ENCODE measurements at places on chromosomes 13 and 19. TPM values are rescaled to one million over a fixed set of nuclear protein-coding genes. Genes with fewer than 3 reads are reported as not detected.
A peak's percentile ranks its signal among the peaks of the same experiment; 100 is the strongest.

- peak overlapping the region; percentile 99 for H3K27ac ChIP-seq
- peak overlapping the region; percentile 98 for H3K4me3 ChIP-seq
- H3K36me3 ChIP-seq = peaks cover 18% of the 10 kb centered on the region
- peaks cover 6% of the 10 kb centered on the region for H3K4me1 ChIP-seq
Observed at GRCh38 chr19:43754253-43754502, 584 bp downstream of the SMG9 start.

DNA sequence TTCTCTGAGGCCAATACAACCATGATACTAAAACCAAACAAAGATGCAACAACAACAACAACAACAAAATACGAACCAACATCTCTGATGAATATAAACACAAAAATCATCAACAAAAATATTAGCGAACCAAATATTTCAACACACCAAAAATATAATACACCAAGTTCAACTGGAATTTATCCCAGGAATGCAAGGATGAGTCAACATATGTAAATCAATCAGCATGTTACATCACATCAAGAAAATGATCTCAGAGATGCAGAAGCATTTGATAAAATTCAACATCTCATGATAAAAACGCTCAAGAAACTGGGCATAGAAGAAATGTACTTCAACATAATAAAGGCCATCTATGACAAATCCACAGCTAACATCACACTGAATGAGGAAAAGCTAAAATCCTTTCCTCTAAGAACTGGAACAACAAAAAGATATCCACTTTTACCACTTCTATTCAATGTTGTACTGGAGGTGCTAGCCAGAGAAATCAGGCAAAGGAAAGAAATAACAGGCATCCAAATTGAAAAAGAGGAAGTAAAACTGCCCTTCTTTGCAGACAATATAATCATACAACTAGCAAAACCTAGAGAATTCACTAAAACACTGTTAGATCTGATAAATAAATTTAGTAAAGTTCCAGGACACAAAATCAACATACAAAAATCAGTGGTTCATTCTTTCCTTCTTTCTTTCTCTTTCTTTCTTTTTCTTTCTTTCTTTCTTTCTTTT is 2448.7 kb upstream of the PCDH20 start:
- no peaks in the 10 kb centered on the region for H3K27me3 ChIP-seq
- H3K4me1 ChIP-seq = no peaks in the 10 kb centered on the region
- no peaks in the 10 kb centered on the region for H3K36me3 ChIP-seq
- no peak overlapping the region for H3K27ac ChIP-seq
- no peak for DNase-seq

DNA sequence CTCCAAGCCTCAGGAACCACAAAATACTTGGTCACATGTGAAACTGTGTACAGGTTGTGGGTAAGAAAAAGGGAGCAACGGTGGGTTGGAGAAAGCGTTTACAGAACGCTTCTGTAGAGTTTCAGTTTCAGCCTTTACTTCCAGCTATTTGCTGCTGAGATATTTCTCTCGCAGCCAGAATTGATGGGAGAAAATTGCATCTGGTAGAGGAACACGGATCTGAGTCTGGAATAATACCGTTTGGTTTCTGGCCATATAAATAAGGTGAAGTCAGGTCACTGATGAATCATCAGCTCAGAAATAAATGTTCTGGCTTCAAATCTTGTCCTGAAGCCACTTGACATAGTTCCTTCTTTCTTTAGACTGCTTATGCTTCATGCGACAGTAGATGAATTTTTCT is 20.3 kb upstream of the RFC3 start:
- no peak overlapping the region for H3K27ac ChIP-seq
- no peaks in the 10 kb centered on the region for H3K27me3 ChIP-seq
- H3K36me3 ChIP-seq = no peaks in the 10 kb centered on the region
- no peak overlapping the region for H3K4me3 ChIP-seq

DNA sequence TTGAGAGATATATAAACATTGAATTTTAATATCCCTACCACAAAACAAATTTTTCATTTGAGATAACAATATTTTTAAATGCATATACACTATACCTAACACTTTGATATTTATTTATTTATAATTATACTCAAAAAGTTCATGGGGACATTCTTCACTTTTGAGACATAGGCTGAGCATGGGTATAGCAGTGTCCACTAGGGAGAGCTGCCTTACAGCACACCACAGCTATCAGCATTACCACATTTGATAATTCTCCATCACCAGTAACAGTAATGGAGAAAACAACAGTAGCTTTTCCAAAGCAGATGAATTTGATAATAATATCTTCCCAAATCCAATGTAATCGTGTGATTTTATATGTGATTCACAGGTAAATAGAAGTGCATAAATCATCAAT is 626.1 kb downstream of the DACH1 start:
- peak; percentile 39 for DNase-seq
- no peaks in the 10 kb centered on the region for H3K36me3 ChIP-seq
- H3K27me3 ChIP-seq = no peaks in the 10 kb centered on the region
- H3K27ac ChIP-seq = no peak overlapping the region
- no peaks in the 10 kb centered on the region for H3K4me1 ChIP-seq
- H3K4me3 ChIP-seq = no peak overlapping the region

DNA sequence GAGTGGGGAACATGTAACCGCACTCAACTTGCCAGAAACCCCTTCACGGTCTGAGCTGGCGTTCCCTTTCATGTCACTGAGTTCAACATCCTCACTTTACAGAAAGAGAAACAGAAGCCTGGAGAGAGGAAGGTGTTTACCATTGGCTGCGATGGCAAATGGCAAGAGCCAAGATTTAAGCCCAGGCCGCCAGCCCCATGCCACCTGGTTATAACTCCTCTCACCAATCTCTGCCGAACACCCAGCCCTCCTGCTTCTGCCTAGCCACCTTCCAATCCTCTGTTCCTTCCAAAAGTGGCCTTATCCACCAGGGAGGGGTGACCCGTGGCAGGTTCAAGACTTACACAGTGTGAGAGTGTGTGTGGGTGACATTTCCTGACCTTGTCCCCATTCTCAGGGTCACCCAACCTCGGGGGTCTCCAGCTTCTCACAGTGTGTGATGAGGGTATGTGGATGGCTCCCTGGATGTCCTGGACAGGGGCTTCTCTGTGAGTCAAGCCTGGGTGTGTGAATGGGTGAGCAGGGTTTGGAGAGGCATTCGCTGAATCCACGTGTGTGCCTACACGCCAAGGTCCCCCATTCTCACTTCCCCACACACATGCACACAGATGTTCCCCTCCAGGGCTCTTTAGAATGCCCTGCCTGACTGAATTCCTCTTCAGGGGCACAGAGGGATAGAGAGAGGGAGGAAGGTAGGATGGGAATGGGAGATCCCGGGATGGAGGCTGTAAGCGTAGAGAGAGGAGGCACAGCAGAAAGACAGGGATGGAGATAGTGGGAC is 1.2 kb downstream of the CADM4 start:
- H3K27ac ChIP-seq = no peak overlapping the region
- no peaks in the 10 kb centered on the region for H3K4me1 ChIP-seq
- H3K36me3 ChIP-seq = no peaks in the 10 kb centered on the region
- no peak for DNase-seq
- peaks cover 43% of the 10 kb centered on the region for H3K27me3 ChIP-seq

DNA sequence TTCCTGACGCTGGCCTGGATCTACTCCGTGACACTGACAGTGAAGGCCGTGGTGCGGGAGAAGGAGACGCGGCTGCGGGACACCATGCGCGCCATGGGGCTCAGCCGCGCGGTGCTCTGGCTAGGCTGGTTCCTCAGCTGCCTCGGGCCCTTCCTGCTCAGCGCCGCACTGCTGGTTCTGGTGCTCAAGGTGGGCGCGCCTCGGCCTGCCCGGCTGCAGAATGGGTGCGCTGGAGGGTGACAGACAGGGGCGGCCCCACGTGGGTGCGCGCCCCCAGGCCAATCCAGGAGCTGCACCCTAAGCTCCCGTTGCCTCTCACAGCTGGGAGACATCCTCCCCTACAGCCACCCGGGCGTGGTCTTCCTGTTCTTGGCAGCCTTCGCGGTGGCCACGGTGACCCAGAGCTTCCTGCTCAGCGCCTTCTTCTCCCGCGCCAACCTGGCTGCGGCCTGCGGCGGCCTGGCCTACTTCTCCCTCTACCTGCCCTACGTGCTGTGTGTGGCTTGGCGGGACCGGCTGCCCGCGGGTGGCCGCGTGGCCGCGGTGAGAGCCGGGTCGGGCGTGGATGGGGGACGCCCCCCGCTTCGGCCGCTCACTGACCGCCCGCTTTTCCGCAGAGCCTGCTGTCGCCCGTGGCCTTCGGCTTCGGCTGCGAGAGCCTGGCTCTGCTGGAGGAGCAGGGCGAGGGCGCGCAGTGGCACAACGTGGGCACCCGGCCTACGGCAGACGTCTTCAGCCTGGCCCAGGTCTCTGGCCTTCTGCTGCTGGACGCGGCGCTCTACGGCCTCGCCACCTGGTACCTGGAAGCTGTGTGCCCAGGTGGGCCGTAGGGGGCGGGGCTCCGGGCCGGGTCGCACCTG is 7.2 kb downstream of the ABCA7 start:
- peaks cover 19% of the 10 kb centered on the region for H3K36me3 ChIP-seq
- H3K27ac ChIP-seq = no peak overlapping the region
- no peaks in the 10 kb centered on the region for H3K4me1 ChIP-seq
- no peaks in the 10 kb centered on the region for H3K27me3 ChIP-seq
- no peak for DNase-seq

DNA sequence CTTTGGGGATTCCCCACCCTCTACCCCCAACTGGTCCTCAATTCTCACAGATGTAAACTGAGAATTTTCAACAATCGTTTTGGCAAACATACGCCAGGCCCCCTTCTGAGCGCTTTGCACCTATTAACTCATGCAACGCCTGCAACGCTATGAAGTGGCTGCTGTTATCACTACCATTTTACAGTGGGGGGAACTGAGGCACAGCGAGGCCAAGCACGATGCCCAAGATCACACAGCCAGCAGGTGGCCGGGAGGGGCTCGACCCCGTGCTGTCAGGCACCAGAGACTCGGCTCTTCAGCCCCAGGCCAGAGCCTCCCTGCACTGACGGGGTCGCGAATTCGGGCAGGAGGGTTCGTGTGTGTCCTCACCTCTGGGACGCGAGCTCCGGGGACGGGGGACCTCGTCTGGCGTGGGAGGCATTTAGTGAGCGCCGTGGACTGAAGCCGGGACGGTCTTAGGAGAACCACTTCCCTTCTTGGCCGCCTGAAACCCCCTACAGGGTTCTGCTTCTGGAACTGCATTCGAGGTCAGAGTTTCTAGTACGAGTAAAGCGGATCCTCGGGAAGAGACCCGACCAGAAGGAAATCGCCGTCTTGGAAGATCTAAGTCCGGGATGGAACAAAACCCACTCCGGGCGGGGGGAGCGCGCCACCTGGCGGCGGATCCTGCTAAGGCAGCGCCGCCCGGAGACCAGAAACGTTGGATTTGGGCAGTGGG is 21.0 kb downstream of the ZNF114 start:
- no peak overlapping the region for H3K27ac ChIP-seq
- H3K4me3 ChIP-seq = peak overlapping the region; percentile 78
- no peaks in the 10 kb centered on the region for H3K27me3 ChIP-seq
- no peaks in the 10 kb centered on the region for H3K4me1 ChIP-seq

- no peaks in the 10 kb centered on the region for H3K4me1 ChIP-seq
- no peaks in the 10 kb centered on the region for H3K27me3 ChIP-seq
- DNase-seq = peak; percentile 90
- no peaks in the 10 kb centered on the region for H3K36me3 ChIP-seq
- H3K27ac ChIP-seq = no peak overlapping the region
Observed at GRCh38 chr19:49132974-49133609, 13.7 kb downstream of the PPFIA3 start.

DNA sequence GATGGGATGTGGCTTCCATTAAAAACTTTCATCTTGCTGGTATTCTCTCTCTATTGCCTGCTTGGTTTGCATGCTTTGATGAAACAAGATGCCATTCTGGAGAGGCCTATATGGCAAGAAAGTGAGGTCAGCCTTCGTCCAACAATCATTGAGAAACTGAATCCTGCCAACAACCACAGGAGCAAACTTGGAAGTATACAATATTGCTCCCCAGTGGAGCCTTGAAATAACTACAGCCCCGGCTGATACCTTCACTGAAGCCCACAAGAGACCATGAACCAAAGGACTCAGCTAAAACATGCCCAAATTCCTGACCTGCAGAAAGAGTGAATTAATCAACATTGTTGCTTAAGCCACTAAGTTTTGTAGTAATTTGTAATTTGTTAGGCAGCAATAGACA is 82.5 kb upstream of the FGF14 start:
- H3K27me3 ChIP-seq = no peaks in the 10 kb centered on the region
- H3K36me3 ChIP-seq = no peaks in the 10 kb centered on the region
- H3K4me1 ChIP-seq = no peaks in the 10 kb centered on the region
- H3K4me3 ChIP-seq = no peak overlapping the region
- no peak for DNase-seq

GRCh38 chr13:96661612-96662011 is 332.7 kb downstream of the OXGR1 start:
- H3K27me3 ChIP-seq = peaks cover 4% of the 10 kb centered on the region
- H3K4me3 ChIP-seq = no peak overlapping the region
- DNase-seq = no peak

- H3K4me1 ChIP-seq = no peaks in the 10 kb centered on the region
- peak; percentile 91 for DNase-seq
- H3K27ac ChIP-seq = no peak overlapping the region
- no peaks in the 10 kb centered on the region for H3K36me3 ChIP-seq
- no peak overlapping the region for H3K4me3 ChIP-seq
Observed at GRCh38 chr19:11881151-11881800, 6.3 kb upstream of the ZNF69 start.

- no peaks in the 10 kb centered on the region for H3K4me1 ChIP-seq
- no peaks in the 10 kb centered on the region for H3K27me3 ChIP-seq
- H3K4me3 ChIP-seq = peak overlapping the region; percentile 30
- no peak overlapping the region for H3K27ac ChIP-seq
- no peaks in the 10 kb centered on the region for H3K36me3 ChIP-seq
- no peak for DNase-seq
Observed at GRCh38 chr19:32098968-32099367, 246.4 kb upstream of the ZNF507 start.

Gene PLIN5
- total RNA-seq = 3.3 TPM

Gene LILRB5
- total RNA-seq = not detected

Gene NFIX
- 0.40 TPM for total RNA-seq

Gene SH3GL1
- 76.8 TPM for total RNA-seq

Gene CD79A
- total RNA-seq = not detected

Gene HIPK4
- 0.31 TPM for total RNA-seq

Gene EFNB2
- 6.3 TPM for total RNA-seq

Gene MYDGF
- total RNA-seq = 63.0 TPM

Gene ZNF709
- 4.2 TPM for total RNA-seq

Gene TLE2
- 74.6 TPM for total RNA-seq

Measured in endodermal cell (in vitro differentiated cells).